Germinal center (tissue), 1 donor: ENCODE measurements at places on chromosomes 5 and 9.

DNA sequence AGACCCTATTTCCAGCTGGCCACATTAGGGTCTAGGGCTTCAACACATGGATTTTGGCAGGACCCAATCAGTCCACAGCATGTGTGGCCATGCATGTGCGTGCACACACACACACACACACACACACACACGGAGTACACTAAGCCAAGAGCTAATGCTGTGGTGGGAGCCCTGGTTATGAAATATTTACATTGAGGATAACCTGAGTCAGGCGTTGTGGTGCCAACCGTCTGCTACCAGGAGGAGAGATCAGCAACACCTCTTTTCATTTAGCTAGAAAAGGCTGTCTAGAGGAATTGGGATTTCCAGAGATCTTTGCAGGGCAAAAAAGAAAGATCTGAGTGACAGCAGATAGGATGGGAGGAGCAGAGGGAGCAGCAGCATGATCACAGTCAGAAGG is 141.5 kb downstream of the TRPM3 start:
- no peak for DNase-seq

- no peak for DNase-seq
Measured at GRCh38 chr9:116628716-116629115, 58.4 kb upstream of the TRIM32 start.

DNA sequence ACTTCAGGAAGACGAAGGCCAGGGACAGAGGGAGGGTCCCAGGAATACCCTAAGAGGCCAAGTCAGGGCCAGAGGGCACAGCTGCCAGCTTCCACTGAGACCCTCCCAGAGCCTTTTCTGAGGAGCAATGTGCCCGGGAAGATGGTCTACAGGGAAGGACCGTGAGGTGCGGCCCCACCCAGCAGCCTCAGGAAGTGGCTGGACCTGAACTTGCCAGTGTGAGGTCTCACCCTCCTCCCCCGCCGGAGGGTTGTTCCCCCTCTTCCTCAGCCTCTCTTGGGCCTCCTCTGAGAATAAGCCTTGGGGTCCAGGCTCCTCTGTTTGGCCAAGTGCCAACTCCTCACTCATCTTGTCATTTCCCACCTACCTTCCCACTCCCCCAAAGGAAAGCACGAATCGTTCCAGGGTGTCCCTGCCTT is 13.4 kb upstream of the SLC25A51 start:
- no peak for DNase-seq

DNA sequence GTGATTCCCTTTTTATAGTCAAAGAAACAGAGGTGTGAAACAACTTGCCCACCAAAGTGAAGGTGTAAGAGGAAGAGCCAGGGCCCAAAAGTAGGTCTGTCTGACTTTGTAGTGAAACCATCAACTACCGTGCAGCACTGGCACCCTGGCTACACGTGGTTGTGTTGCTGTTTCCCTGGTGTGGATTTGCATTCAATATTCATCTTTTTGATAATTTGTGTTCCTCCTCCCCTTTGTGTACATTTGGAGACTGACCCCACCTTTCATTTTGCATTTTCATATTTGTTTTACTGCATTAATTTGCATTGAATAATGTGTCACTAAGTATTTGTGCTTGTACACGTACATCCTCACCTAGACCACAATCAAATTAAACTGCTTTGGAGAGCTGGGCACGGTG is 873.8 kb upstream of the WWC1 start:
- no peak for DNase-seq

DNA sequence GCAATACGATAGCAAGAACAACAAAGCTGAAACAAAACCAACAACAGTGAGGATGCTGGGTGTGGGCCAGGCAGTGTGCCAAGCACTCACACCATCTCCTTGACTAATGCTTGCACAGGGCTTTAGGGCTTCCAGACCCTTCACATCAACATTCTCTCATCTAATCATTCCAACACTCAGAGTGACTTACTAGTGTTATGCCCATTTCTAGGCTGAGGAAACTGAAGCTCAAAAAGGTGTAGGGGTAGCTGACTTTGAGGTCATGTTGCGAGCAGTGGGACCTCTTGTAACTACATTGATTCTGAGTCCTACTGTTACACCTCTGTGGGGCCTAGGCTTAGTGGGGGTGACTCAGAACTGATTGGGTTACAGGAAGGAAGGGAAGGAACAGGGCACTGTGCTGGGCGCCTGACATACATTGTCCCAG is 9.7 kb downstream of the ANGPTL2 start:
- DNase-seq = no peak

GRCh38 chr5:143657647-143658285 is 154.2 kb upstream of the HMHB1 start:
- DNase-seq = no peak

- no peak for DNase-seq
Measured at GRCh38 chr5:138632900-138633489, 57.8 kb upstream of the HSPA9 start.

- no peak for DNase-seq
Measured at GRCh38 chr5:89595056-89595455, 712.1 kb upstream of the MEF2C start.

DNA sequence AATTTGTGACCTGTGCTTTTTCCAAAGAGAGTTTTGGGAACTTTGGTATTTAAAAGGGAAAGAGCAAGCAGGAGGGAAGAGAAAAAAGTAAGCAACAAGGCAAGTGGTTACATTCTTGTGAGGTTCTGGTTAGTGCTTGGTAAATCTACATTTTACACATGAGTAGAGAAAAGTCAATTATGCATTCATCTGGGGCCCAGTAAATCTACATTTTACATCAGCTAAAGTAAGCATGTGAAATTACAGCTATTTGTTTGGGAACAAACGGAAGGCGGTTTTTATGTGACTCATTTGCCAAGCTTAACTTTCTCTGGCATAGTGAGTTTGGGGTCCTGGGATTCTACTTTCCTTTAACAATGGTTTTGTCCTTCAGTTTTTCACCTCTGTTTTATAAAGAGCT is 102.2 kb downstream of the SNX18 start:
- no peak for DNase-seq

- no peak for DNase-seq
Measured at GRCh38 chr5:102581011-102581410, 82.2 kb upstream of the SLCO6A1 start.

GRCh38 chr5:7245121-7245651 is 150.8 kb upstream of the ADCY2 start:
- no peak for DNase-seq

DNA sequence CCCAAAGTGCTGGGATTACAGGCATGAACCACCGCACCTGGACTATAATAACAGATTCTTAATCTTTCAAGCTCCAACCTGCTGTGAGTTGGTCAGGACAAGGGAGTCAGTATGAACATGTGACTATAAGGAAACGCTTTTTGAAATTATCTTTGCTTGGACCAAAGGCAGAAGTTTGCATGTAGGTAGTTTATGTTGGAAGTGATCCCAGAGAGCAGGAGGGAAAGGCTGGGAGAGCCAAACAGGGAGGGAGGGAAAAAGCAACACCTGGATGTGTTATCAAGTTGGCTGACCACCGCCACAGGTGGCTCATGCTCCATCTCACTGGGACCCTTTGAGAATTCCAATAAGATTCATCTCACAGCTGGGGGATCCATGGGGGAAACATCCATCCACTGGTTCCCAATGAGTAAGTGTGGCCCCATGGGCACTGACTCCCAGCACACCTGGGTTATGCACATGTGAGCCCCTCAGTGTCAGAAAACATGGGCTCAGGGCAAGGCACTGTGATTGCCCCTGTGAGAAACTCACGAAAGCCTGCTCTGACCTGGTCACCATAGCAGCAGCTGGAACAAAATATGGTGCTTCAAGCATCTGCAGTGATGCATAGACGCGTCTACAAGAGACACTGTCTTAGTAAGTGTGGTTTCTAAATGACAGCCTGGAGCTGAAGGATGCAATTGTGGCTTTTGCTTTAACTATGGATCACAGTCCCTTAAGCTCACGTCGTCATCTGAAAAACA is 62.1 kb downstream of the ARSB start:
- DNase-seq = no peak

DNA sequence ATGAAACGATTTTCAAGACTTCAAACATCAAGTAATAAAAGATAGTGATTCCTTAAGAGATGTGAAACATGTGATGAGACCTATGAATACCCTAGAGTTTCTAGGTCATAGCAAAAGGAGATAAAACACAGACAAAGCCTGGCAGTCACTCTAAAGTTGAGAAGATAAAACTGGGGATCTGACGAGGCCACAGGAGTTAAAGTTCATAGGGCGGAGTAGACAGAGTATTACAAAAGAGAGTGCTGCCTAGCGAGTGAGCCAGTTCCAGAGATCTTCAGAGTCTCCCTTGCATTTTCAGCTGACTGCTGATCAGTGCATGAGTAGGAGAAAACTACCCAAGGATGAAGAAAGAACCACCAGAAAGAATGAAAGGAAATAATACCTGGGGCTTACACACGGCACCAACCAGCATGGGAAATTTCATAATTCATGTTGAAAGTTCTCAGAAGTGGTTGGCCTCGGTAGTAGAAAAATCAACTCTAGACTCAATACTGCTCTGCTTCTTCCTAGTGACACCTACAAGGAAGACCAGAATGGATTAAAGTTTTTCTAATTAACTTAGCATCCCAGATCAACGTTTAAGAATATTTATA is 30.4 kb downstream of the FBXO4 start:
- no peak for DNase-seq

GRCh38 chr5:171168171-171168570 is 140.9 kb upstream of the TLX3 start:
- no peak for DNase-seq

- no peak for DNase-seq
Measured at GRCh38 chr9:95458666-95459065, 58.1 kb downstream of the PTCH1 start.

- DNase-seq = no peak
Measured at GRCh38 chr5:55104946-55105701, 2.7 kb downstream of the GZMA start.

DNA sequence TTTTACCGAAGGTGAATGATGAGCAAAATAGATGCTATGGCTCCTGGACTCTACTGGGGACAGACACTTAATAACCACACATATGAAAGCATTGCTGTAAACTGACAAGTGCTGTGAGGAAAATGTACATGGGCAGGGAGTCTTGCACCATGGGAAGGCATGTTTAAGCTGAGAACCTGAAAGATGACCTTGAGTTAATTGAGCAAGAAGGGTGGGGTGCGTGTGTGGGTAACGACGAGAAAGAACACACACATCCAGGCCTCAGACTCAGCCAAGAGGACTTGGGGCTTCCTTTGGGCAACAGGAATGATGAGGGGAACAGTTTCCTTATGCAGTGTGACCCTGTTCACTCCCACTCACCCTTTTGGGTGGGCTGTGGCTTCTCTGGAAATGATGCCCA is 73.1 kb downstream of the HSPA4 start:
- DNase-seq = no peak

DNA sequence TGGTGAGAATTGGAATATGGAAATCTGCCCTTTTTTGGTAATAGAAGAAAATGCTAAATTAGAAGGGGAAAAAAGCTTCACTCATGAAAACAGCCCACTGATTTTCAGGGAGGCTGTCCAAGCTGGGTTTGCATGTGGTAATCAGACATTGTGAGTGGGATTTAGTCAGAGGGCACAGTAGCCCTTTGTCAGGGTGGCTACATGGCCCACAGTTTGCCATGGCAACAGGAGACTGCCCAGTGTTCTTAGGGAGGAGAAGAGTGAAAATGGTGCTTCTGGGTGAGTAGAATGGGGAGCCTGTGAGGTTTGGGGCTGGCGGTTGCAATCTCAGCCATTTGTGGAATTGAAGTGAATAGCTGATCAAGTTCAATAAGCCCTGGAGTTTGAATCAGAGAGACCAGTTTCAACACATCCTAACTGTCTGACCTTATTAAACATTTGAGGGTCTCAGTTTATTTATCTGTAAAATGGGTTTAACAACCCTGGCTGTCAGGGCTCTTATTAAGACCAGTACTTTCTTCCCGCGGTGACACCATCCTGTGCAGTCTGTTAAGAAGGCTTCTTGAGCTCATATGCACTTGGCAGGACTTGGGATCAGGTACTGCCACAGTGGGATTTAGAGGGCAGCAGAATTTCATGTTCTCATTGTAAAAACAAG is 107.6 kb upstream of the TNC start:
- no peak for DNase-seq

GRCh38 chr5:175872287-175873087 is 1.1 kb downstream of the CPLX2 start:
- peak; percentile 25 for DNase-seq

GRCh38 chr5:84862132-84862531 is 477.5 kb upstream of the EDIL3 start:
- DNase-seq = no peak

DNA sequence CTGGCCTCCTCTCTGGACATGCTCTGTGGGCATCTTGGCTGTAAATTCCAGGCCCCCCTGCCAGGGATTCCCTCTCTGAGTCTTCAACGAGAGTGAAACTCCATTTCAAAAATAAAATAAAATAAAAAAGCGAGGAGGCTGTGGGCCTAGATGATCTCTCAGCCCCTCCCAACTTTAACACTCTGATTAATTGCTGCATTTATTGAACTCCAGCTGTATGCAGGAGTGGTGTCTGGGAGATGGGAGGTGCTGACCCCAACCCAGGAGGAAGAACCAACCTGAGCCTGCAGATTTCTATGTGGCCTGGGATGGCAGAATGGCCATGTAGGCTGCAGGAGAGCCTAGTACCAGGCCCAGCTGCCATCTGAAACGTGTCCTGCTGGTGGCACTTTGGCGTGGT is 154.5 kb upstream of the IER5L start:
- no peak for DNase-seq

- no peak for DNase-seq
Measured at GRCh38 chr5:60339691-60340201, 360.2 kb downstream of the DEPDC1B start.

GRCh38 chr9:137188490-137189296 is at the start of the genes ANAPC2 and SSNA1:
Gene ANAPC2 (minus strand): TSS chr9:137188560. CDS start chr9:137188532, 28 bp downstream.
Gene SSNA1 (plus strand): TSS chr9:137188676. CDS start chr9:137188727, 51 bp downstream.
- peak; percentile 88 for DNase-seq

GRCh38 chr9:107100591-107100990 is 182.5 kb upstream of the RAD23B start:
- no peak for DNase-seq

DNA sequence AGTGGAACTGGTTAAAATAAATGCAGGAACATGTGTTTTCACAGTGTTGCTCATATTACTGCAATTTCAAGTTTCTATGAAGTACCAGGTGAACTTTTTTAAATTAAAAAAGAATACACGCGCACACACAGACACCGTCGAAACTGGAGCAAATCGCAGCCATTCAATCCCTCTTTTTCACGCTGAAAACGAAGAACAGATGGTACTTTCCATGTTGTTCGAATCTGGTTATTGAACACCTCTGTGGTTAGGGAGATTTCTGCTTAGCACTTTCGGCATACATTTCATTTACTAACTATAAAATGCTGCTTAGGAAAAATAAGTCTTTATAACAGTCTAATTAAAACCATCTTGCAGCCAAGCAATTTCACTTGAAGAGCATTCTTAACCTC is 6.8 kb downstream of the ZNF608 start:
- DNase-seq = no peak

GRCh38 chr5:172172912-172173563 is 15.0 kb downstream of the STK10 start:
- DNase-seq = no peak
